Anterior cingulate cortex (tissue), 58 donors: ENCODE measurements at places on chromosomes 1 and 21.

- no peak for DNase-seq
Observed at GRCh38 chr1:52633291-52633754, 355 bp downstream of the SHISAL2A start.

DNA sequence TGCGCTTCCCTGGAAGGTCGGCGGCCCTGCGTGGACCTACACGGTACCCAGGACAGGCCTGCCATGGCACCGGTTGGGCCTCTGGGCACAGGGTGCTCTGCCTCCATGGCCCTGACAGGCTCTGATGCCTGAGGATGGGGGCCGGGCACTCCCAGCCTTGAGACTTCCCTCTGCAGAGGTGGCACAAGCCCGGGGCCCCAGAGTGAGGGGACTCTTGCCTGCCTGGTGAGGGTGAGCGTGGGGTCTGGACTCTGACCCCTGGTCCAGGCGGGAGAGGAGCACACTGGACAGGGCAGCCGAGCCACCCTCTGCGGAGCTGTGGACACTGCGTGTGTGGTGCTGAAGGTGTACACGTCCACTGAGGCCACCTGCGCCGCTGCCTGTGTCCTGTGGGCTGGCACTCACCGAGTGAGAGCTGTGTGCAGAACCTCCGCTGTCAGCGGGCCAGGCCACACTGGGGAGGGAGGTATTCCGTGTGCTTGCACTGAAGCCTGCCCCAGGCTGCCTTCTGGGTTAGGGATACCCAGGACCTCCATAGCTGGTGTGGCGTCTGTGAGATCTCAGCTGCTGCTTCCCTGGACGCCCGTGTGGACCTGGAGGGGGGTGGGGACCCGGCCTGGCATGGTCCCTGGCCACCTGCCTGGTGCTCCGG, 10.4 kb downstream of the SKI start:
- DNase-seq = no peak

DNA sequence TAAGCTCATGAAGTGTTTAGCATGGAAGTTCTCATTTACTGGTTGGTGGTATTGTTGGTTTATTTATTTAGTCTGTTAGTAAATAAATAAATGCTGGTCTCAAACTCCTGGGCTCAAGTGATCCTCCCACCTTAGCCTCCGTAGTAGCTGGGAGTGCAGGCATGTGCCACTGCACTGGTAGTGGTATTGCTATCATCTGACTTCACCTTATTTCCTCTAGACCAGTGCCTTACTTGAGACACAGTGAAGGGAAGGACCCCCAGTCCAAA, 1.4 kb upstream of the SLC2A1 start:
- DNase-seq = no peak

DNA sequence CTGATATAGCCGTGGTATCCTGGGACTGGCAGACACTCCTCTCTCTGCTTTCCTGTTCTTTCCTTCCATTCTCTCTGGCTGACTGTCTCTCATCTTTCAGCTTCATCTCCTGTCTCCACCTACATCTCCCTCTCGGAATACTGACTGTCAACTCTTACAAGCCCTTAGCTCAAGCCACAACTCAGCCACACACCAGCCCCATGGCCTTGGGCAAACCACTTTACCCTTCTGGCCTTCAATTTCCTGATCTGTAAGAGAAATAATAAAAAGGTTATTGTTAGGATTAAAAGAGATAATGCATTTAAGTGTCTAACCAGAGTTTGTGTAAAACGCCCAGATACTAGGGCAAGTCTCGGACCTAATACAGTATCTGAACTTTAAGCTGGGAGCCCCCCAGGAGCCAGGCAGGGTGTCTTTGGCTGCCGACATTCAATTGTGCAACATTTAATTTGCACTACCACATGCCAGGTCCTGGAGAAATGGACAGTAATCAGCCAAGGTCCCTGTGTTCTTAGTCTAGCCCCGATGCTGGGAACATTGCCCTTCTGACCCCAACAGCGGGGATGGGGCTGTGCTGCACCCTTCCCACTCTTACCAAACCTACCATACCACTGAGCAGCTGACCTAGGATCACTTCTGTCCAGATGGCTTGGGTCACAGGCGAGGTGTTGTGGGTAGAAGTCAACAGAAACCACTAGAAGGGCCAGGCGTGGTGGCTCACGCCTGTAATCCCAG, 5.1 kb downstream of the ECHDC2 start:
- DNase-seq = no peak

GRCh38 chr1:2104621-2105427, 54.6 kb downstream of the PRKCZ start:
- no peak for DNase-seq

DNA sequence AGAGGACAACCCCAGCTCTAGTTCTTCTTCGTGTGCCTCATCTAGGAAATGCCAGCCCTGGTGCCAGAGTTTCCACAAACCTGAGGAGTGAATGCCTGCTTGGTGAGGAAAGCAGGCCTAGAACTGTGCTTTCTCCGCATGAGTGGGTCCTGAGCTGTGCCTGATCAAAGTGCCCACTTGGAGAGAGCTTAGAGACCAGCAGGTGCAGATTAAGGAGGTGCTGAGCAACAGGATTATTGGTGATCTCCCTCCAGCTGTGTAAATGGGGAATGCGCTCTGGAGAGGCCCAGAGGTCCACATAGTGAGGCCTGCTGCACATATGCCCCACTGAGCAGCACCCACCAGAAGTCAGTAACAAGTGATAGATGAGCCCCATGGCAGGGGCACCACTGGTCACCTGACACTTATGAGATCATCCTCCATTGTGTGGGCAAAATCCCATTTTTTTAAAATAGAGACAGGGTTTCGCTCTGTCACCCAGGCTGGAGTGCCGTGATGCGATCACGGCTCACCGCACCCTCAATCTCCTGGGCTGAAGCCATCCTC, 127.2 kb upstream of the ZC3H12A start:
- DNase-seq = no peak
